Osteoblast (primary cell): ENCODE measurements at places on chromosomes 1 and 21. TPM values are rescaled to one million over a fixed set of nuclear protein-coding genes. Genes with fewer than 3 reads are reported as not detected.

- H3K27ac ChIP-seq: peak overlapping the region; percentile 63
- peaks cover 53% of the 10 kb centered on the region for H3K36me3 ChIP-seq
- H3K4me1 ChIP-seq: peaks cover 19% of the 10 kb centered on the region
- peak overlapping the region; percentile 98 for H3K4me3 ChIP-seq
- peak; percentile 83 for DNase-seq
Measured at GRCh38 chr1:2391931-2392509, 379 bp downstream of the RER1 start.

GREM2 gene
- 4.7 and 5.6 TPM in 2 replicates for total RNA-seq

GRCh38 chr1:182515556-182515955 is 65.6 kb downstream of the RGSL1 start:
- H3K4me3 ChIP-seq: no peak overlapping the region
- DNase-seq: no peak
- H3K4me1 ChIP-seq: no peaks in the 10 kb centered on the region
- H3K27ac ChIP-seq: no peak overlapping the region
- H3K36me3 ChIP-seq: no peaks in the 10 kb centered on the region

GRCh38 chr1:154490317-154490716 is 11.7 kb upstream of the TDRD10 start:
- H3K36me3 ChIP-seq: no peaks in the 10 kb centered on the region
- H3K4me1 ChIP-seq: no peaks in the 10 kb centered on the region
- H3K4me3 ChIP-seq: no peak overlapping the region
- H3K27me3 ChIP-seq: peaks cover 83% of the 10 kb centered on the region
- no peak overlapping the region for H3K27ac ChIP-seq

B3GALT2 gene
- 2.1 and 2.2 TPM in 2 replicates for total RNA-seq

SMIM1 gene
- not detected in 2 replicates for total RNA-seq

GRCh38 chr1:54460861-54461387 is 54.7 kb upstream of the SSBP3 start:
- H3K27me3 ChIP-seq: no peaks in the 10 kb centered on the region
- H3K4me3 ChIP-seq: no peak overlapping the region
- DNase-seq: no peak
- no peak overlapping the region for H3K27ac ChIP-seq

DNA sequence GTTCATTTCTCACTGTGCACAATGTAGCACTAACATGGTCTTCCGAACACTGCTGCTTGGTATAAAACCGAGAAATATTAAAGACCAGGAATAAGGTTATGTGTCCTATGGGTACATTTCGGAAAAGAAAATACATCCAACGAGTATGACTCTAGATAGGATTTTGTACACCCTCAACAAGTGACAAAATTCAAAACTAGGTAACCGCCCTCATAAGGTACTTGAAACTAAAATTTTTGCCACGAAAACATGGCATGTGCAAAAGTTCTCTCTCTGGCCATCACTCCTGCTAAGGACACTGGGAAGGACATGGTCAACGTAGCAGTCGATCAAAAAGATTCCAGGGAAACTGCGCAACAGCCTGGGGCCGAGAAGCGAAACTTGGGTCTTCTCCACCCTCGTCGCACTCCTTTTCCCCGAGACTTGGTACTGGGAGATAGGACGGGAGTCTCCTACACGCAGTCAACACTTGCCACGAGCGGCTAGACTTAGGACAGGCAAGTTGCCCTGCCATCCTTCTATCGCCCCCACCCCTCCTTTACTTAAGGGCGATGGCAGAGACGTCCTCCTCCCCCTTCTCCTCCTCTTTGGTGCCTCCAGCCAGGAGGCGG is 338 bp upstream of the TOR1AIP1 start:
- peak overlapping the region; percentile 100 for H3K27ac ChIP-seq
- H3K36me3 ChIP-seq: peaks cover 22% of the 10 kb centered on the region
- H3K4me3 ChIP-seq: peak overlapping the region; percentile 97

DNA sequence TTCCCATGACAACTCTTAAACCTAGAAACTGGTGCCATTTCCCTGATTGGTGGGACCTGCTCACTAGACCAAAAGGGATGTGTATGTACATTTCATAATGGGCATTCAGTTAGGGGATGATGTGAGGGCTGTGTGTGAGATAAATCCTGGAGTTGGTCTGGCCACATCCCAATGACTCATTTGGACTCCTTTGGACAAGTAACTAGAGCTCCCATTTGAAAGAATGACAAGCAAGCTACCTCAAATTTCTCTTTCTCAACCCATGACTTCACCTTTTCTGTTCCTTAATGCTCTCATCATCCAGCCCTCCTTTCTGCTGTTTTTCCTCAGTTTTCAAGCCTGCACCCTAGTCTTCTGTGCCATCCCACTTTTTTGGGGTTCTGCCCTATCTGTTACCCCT is 27.9 kb downstream of the EBNA1BP2 start:
- no peak for DNase-seq
- peaks cover 49% of the 10 kb centered on the region for H3K27me3 ChIP-seq
- no peaks in the 10 kb centered on the region for H3K36me3 ChIP-seq
- no peak overlapping the region for H3K27ac ChIP-seq
- H3K4me1 ChIP-seq: peaks cover 4% of the 10 kb centered on the region

DNA sequence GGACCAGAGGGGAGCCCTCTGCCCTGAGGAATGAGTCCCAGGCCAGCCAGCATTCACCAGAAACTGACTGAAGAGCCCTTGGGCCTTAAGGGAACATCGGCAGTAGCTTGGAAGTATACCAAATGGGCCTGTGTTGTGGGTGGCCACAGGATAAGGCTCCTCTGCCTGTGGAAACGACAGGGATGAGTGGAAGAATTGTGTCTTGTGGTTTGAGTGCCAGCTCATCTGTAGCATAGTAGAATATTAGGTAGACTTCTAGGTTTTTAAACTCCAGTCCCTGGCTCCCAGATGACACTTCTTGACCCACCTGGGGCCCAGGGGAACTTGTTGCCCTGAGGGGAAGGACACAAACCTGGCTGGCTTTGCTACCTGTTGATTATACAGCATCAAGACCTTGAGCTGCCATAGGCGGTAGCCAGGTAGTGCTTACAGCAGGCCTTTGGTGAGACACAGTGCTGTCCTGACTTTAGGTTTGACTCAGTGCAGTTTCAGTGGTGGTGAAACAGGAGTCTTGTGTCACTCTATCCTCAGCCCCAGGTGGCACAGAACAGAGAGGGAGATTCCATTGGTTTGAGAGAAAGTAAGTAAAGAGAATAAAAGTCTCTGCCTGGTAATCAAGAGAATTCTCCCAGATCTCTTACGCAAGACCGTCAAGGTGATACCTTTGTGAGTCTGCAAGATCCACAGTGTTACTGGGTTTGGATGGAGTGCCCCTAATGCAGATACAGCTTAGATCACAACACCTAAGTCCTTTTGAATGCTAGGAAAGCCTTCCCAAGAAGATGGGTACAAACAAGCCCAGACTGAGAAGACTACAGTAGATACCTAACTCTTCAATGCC is 50.2 kb downstream of the RABGAP1L start:
- H3K27me3 ChIP-seq: no peaks in the 10 kb centered on the region
- no peaks in the 10 kb centered on the region for H3K36me3 ChIP-seq
- no peaks in the 10 kb centered on the region for H3K4me1 ChIP-seq
- no peak overlapping the region for H3K4me3 ChIP-seq
- no peak overlapping the region for H3K27ac ChIP-seq

- H3K4me3 ChIP-seq: no peak overlapping the region
- DNase-seq: no peak
- no peak overlapping the region for H3K27ac ChIP-seq
- no peaks in the 10 kb centered on the region for H3K36me3 ChIP-seq
- no peaks in the 10 kb centered on the region for H3K4me1 ChIP-seq
- H3K27me3 ChIP-seq: no peaks in the 10 kb centered on the region
Measured at GRCh38 chr1:232322162-232322734, 307.7 kb downstream of the SIPA1L2 start.

- H3K4me3 ChIP-seq: peak overlapping the region; percentile 36
- DNase-seq: no peak
- peaks cover 16% of the 10 kb centered on the region for H3K36me3 ChIP-seq
- peak overlapping the region; percentile 68 for H3K27ac ChIP-seq
- no peaks in the 10 kb centered on the region for H3K27me3 ChIP-seq
- H3K4me1 ChIP-seq: peaks cover 22% of the 10 kb centered on the region
Measured at GRCh38 chr21:46393451-46393940, 65.2 kb upstream of the DIP2A start.

CCDC17 gene
- 0.72 and 1.5 TPM in 2 replicates for total RNA-seq

GRCh38 chr1:95278173-95279006 is 44.4 kb downstream of the RWDD3 start:
- H3K27ac ChIP-seq: no peak overlapping the region
- no peaks in the 10 kb centered on the region for H3K36me3 ChIP-seq
- no peaks in the 10 kb centered on the region for H3K4me1 ChIP-seq
- no peak overlapping the region for H3K4me3 ChIP-seq
- H3K27me3 ChIP-seq: no peaks in the 10 kb centered on the region

DNA sequence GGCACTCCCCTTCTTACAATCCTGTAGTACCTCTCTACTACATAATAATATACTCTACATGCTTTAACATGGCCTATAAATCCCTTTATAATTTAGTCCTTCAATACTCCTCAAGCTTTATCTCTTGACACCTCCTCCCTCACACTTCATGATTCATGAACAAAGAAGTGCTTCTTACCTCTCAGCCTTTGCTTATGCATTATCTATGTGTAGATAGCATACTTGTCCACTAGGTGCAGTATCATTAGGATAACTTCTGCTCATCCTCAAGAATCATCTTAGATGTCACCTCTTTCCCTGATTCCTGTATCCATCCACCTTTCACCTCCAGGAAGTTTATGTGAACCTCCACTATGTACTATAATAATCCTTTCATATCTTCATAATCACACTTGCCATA is 74.4 kb downstream of the COL24A1 start:
- H3K4me3 ChIP-seq: no peak overlapping the region
- no peaks in the 10 kb centered on the region for H3K27me3 ChIP-seq
- H3K27ac ChIP-seq: no peak overlapping the region

DNA sequence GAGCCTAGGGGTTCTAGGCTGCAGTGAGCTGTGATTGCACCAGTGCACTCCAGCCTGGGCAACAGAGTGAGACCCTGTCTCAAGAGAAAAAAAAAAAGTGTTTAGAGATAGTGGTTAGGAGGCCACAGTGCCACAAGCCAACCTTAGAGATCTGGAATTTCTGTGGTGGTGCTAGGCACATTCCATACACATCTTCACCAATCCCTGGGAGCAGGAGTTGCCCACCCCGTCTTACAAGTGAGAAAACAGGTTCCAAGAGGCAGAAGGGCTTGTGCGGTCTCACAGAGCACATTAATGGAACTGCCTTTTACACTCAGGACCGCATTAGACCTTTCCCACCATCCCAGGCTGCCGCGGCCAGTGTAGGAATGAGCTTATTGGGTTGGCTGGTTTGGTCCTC is 93.2 kb downstream of the EPHB2 start:
- no peak overlapping the region for H3K4me3 ChIP-seq
- peaks cover 10% of the 10 kb centered on the region for H3K4me1 ChIP-seq
- DNase-seq: no peak
- no peaks in the 10 kb centered on the region for H3K27me3 ChIP-seq

- no peaks in the 10 kb centered on the region for H3K36me3 ChIP-seq
- H3K4me1 ChIP-seq: no peaks in the 10 kb centered on the region
- no peak overlapping the region for H3K27ac ChIP-seq
- H3K4me3 ChIP-seq: no peak overlapping the region
- no peak for DNase-seq
Measured at GRCh38 chr1:193555662-193556441, 369.4 kb upstream of the B3GALT2 start.

GRCh38 chr1:2091611-2092604 is 41.7 kb downstream of the PRKCZ start:
- peaks cover 4% of the 10 kb centered on the region for H3K27me3 ChIP-seq
- H3K4me3 ChIP-seq: no peak overlapping the region
- DNase-seq: peak; percentile 94
- no peaks in the 10 kb centered on the region for H3K36me3 ChIP-seq
- H3K27ac ChIP-seq: no peak overlapping the region

UBAP2L gene
- 88.3 and 98.1 TPM in 2 replicates for total RNA-seq

CD247 gene
- not detected in 2 replicates for total RNA-seq

DNA sequence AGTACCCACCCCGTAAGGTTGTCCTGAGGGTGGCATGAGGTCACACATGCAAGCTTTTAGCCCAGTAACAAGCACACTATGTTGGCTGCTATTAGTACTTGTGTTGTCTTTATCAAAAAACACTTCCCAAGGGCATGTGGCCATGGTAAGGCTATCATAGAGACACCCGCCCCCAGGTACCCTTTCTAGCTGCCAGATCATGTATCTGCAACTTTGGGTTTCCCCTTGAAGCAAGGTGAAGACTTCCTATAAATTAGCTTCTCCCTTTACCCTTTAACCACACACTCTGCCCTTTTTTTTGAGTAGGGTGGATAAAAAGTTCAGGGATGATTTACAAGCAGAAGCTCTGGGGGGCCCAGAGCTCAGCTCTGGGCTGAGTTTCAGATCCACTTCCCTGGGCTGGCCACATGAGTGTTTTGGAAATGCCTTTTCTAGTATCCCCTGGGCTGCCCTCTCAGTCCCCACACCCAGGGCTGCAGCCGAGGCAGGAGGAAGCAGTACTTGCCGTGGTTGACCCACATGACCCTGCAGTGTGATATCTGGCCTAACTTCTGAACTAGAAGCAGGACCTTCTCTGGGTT is 2.0 kb downstream of the ZDHHC18 start:
- H3K36me3 ChIP-seq: peaks cover 25% of the 10 kb centered on the region
- H3K27ac ChIP-seq: no peak overlapping the region
- DNase-seq: no peak
- H3K27me3 ChIP-seq: no peaks in the 10 kb centered on the region
- H3K4me1 ChIP-seq: peaks cover 30% of the 10 kb centered on the region

- no peaks in the 10 kb centered on the region for H3K36me3 ChIP-seq
- H3K4me3 ChIP-seq: no peak overlapping the region
- no peak overlapping the region for H3K27ac ChIP-seq
- no peaks in the 10 kb centered on the region for H3K4me1 ChIP-seq
Measured at GRCh38 chr1:248631354-248632008, 3.4 kb downstream of the OR2T11 start.

COG2 gene
- 23.9 and 25.3 TPM in 2 replicates for total RNA-seq

GRCh38 chr21:39384674-39385298 is 35.9 kb upstream of the HMGN1 start:
- no peaks in the 10 kb centered on the region for H3K36me3 ChIP-seq
- H3K4me1 ChIP-seq: peaks cover 39% of the 10 kb centered on the region
- H3K27ac ChIP-seq: peak overlapping the region; percentile 45
- H3K27me3 ChIP-seq: no peaks in the 10 kb centered on the region
- no peak for DNase-seq

RUNX3 gene
- total RNA-seq: 1.8 and 3.6 TPM in 2 replicates

DNA sequence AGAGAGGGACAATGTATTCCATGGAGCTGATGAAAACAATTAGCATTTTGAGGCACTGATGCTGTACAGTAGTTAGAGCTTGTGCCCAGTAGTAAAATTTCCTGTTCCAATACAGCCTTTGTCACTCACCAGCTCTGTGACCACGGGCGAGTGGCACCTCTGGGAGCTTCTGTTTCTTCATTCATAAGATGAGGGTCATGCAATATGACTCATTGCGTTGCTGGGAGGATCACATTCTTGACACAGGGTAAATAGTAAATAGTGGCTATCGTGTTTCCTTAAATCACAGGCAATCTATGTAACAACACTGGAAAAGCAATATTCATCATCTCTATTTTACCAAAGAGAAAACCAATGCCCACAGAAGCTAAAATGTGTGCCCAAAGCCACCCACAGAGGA is 4.5 kb upstream of the LRRC52 start:
- no peak overlapping the region for H3K4me3 ChIP-seq
- H3K36me3 ChIP-seq: no peaks in the 10 kb centered on the region
- H3K27ac ChIP-seq: no peak overlapping the region
- H3K27me3 ChIP-seq: no peaks in the 10 kb centered on the region

RC3H1 gene
- total RNA-seq: 29.8 and 31.8 TPM in 2 replicates
